Naive thymus-derived CD4-positive, alpha-beta T cell (primary cell): ENCODE measurements at places on chromosomes 4 and X. TPM values are rescaled to one million over a fixed set of nuclear protein-coding genes. Genes with fewer than 3 reads are reported as not detected.

- DNase-seq = no peak
Observed at GRCh38 chrX:11757719-11758399, at the start of gene MSL3. MSL3 (plus strand) TSS chrX:11758237; CDS start chrX:11758264, 27 bp downstream.

GRCh38 chr4:7960790-7961655 is 21.4 kb upstream of the AFAP1 start:
- DNase-seq = peak; percentile 28

GRCh38 chrX:41877167-41877566 is 46.2 kb downstream of the CASK start:
- no peak for DNase-seq

- DNase-seq = no peak
Observed at GRCh38 chr4:10032625-10033024, 11.3 kb upstream of the SLC2A9 start.

- no peak for DNase-seq
Observed at GRCh38 chr4:80266253-80266901, at the start of gene FGF5. FGF5 (plus strand) TSS chr4:80266664; CDS start chr4:80266825, 161 bp downstream.

DNA sequence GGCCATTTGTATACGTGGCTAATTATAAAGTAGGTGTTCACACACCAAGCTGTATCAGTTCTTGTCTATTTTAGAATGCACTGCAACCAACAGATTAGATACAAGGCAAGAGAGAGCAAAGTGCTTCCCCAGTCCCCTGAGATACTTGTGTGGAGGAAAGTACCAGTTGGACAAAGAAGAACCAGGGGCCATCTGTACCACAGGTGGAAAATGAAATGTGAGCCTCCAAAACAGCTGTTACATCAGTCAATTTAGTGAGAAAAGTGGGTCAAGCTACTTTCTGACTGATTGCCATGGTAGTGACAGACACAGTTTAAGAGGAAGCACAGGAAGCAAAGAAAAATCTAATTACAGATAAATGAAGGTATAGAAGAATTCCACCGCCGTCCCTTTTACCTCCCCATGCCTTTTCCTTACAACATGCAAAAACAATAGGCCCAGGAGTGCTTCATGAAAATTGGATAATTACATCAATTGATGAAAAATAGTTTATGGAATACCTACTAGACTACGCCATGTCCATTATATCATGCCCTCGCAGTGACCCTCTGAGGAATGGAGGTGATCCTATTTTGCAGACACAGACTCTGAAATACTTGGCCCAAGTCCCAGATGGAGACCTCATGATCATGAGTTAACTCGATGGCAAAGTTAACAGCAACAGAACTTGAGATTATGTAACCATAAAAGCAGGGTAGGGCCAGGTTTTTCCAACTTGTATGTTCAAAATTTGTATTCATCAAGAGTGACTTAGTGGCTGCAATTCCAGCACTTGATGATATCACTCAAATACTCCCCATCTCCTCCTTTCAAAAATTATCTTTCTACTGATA is 15.8 kb downstream of the SMPX start:
- no peak for DNase-seq

- DNase-seq = no peak
Observed at GRCh38 chr4:127403471-127404084, 229.2 kb upstream of the INTU start.

GRCh38 chrX:112863850-112864249 is 23.2 kb upstream of the AMOT start:
- DNase-seq = no peak

DNA sequence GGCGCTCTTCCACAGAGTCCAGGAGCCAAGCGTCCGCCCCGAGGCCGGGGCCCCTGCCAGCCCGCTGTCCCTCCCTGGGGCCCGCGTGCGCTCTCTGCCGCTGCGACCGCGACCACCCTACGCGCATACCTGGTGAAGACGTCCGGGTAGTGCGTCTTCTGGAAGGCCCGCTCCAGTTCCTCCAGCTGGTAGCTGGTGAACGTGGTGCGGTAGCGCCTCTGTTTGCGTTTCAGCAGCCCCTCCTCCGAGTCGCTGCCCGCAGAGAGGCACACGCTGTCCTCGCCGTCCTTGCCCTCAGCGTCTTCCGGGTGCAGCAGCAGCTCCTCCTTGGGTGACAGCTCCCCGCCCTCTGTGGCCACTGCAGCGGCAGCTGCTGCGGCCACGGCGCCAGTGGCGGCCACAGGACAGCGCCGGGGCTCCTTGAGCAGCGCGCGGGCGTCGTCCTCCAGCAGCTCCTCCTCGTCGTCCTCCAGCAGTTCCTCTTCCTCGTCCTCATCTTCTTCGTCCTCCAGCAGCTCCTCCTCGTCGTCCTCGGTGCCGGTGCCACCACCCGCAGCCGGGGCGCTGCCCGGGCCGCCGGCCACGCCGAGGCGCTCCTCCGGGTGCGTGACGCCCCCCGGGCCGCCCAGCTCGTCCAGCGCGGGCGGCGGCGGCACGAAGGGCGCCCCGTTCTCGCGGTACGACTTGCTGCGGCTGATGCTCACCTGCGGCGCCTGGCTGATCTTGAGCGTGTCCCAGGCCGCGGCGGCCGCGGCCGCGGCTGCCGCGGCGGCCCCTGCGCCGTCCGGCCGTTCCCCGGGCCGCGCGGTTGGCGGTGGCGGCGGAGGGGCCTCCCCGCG is 2.8 kb downstream of the ARX start:
- DNase-seq = no peak

DNA sequence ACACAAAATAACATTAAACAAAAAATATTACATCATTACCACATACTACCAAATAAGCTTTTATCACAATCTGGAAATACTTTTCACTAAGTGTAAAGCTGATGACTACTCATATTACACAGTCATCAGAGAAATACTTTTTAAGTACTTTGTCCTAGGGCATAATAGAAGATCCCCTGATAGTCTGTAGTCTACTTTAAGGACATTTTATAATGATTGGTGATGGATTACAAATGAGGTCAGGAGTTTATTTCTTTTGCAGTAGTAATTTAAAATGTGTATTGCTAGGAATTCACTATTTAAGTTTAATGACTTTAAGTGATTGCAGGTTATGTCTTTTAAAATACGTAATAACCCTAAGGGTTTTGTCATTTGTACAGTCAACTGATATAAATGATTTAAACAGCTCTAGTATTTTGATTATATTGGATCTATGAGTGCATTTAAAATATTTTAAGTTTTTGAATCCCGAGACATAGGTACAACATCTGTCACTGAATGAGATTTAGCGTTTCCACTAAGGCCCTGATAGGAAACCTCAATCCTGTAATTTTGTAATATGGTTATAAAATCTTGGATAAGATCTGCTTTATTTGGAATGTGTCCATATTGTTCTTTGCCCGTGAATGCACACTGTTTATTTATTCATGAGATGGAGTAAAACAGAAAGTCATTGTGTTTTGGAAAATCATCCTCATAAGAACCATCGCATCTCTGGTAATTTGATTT is 189.5 kb downstream of the ARAP2 start:
- no peak for DNase-seq

DNA sequence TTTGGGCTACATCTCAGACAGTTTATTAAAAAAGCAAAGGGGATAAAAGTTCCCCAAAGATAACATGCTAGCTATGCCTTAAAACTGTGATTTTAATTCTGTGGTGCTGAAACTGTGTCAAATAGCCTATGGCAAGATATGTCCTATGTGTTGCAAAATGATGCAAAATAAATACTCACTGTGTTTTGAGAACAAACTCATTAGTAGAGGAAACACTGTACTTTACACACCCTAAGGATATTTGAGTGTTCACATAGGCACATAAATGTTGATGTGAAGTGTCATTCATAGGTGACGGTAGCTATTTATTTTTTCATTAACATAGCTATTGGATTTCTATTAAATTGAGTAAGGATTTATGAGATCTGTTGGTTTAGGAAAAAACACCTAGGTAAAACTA is 351.9 kb downstream of the FAT4 start:
- DNase-seq = no peak

DNA sequence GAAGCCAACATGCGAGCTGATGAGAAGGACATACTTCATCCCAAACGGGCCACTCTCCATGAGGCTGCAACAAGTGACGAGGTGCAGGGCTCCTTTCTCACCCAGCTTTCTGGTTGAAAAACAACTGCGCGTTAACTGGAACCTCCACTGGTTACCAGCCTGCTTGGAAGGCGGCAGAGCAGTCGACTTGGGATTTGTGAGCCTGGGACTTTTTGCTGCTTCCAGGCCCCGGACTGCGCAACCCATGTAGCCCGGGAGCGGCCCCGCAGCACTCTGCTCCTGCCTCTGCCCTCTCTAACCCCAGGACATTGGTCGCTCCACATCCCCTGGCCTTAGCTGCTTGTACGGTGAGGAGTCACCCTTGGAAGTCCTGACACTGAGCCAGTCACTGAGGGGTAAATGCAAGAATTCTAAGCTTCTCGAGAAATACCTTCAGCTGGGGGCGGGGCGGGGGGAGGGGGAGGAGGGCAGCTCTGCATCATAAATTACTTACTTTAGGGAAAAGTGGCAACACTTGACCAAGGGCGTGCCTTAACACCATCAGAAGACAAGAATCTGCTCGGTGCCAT is 72.7 kb downstream of the MTMR1 start:
- no peak for DNase-seq

- DNase-seq = no peak
Observed at GRCh38 chrX:47232803-47233332, at the start of gene USP11. USP11 (plus strand) TSS chrX:47233009; CDS start chrX:47233044, 35 bp downstream.

DNA sequence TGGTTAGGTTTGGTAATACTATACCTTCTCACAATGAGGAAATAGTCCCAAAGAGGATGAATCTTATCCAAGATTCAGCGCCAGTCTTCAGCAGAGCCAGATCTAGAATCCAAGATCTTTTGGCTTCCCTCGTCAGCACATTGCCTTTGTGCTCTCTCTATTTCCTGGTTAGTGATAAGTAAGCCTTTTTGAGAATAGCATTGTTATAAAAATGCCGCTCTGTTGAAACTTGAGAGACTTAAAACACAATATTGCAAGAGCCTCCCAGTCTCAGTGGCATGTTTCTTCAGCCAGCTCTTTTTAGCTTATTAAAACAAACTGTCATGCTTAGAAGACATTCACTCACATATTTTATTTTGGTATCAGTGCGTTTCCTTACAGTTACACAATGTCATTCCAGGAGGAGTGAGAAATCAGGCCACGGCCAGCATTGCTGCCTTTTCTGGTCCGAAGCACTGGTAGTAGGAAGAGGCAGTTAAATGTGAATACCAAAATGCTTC is 141.4 kb downstream of the KLHL8 start:
- no peak for DNase-seq

DNA sequence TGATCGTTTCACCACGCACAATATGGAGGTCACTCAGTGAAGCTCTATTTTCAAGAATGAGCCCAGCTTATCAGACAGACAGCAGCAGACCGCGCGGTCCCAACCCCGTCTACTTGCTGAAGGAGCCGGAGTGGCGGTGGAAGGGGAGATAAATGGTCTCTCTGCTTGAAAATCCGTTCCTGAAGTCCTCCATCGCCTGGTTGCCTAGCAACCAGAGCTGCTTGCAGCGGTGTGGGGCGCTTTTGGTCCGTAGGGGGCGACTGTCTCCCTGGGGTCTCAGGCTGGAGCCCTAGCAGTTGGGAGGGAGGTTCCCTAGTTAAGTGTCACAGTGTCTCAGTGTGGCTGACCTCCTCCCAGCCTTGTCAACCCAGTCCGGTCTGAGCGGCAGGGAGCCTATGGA is 8.3 kb upstream of the DLG3 start:
- DNase-seq = no peak

GRCh38 chr4:152903658-152904057 is 32.5 kb upstream of the FHDC1 start:
- no peak for DNase-seq

DNA sequence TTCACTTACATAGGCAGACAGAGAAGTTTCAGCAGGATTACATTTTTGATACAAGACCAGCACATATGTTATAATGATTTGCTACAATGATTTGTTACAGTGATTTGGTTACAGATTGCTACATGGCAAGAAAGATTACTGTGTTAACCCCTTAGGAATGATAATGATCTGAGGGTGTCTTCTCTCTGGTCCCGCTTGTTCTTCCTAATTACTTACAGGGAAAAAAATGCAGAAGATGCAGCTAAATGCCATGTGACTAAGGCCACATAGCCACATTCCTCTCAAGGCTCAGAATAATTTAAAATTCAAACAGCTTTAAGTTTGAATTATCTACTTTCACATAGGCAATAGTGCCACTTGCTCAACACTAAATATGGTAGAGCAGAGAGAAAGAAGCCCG is 9.7 kb upstream of the LAP3 start:
- DNase-seq = no peak

DNA sequence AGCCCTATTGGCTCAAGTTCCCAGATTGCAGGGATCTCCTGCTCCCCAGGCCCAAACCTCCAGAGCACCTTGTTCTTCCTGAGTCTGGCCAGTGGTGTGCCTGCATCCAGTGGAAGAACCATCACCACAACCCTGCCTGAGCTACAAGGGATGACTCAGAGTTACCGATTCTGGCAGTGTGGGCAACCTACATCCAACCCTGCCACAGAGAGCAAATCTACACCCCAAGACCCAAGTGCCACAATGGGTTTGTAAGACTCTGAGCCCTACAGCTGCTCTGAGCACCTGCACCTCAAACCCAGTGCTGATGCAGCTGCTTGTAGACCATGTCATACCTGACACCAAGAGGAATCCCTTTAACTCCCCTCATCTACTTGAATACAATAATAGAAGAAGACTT is 110.0 kb downstream of the SOWAHB start:
- DNase-seq = no peak

- DNase-seq = no peak
Observed at GRCh38 chr4:125590158-125590557, 275.4 kb downstream of the FAT4 start.

DNA sequence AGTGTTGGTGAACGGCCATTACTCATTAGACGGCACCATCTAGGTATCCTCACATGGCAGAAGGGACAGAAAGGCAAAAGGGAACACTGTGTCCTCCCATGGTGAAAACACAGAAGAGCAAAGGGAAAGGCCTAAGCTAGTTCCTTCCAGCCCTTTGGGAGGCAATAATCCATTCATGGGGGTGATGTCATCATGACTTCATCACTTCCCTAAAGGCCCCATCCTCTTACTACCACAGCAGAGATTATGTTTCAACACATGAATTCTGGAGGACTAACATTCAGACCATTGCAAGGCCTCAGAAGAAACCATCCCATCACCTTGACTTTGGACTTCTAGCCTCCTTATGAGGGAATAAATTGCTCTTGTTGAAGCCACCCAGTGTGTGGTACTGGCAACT is 238.2 kb downstream of the MGST2 start:
- no peak for DNase-seq

DNA sequence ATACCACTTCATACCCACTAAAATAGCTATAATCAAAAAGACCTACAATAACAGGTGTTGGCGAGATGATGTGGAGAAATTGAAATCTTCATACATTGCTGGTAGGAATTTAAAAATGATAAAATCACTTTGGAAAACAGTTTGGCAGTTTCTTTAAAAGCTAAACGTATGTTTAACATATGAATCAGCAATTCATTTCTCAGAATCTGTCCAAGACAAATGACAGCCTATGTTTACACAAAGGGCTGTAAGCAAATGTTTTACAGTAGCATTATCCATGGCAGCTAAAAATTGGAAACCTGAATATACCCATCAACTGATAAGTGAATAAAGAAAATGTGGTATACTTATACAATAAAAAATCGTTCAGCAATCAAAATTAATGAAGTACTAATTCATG is 33.0 kb upstream of the ABCG2 start:
- DNase-seq = no peak

Gene HTN3
- polyA plus RNA-seq = not detected

Gene TSPAN6
- 7.7 TPM for polyA plus RNA-seq

Gene EXOC1L
- not detected for polyA plus RNA-seq

Gene DIPK2B
- not detected for polyA plus RNA-seq

Gene ZCCHC18
- 1.0 TPM for polyA plus RNA-seq

Gene MCF2
- polyA plus RNA-seq = not detected

Gene STBD1
- polyA plus RNA-seq = 0.44 TPM

Gene PPP1R2C
- polyA plus RNA-seq = not detected
